Caco-2 (cell line): ENCODE measurements at places on chromosomes 11 and 22. TPM values are rescaled to one million over a fixed set of nuclear protein-coding genes. Genes with fewer than 3 reads are reported as not detected.

- H3K27me3 ChIP-seq: no peaks in the 10 kb centered on the region
- H3K4me3 ChIP-seq: no peak overlapping the region
- no peaks in the 10 kb centered on the region for H3K36me3 ChIP-seq
- peaks cover 13% of the 10 kb centered on the region for H3K4me1 ChIP-seq
Measured at GRCh38 chr11:116567721-116568242, 205.0 kb downstream of the BUD13 start.

DNA sequence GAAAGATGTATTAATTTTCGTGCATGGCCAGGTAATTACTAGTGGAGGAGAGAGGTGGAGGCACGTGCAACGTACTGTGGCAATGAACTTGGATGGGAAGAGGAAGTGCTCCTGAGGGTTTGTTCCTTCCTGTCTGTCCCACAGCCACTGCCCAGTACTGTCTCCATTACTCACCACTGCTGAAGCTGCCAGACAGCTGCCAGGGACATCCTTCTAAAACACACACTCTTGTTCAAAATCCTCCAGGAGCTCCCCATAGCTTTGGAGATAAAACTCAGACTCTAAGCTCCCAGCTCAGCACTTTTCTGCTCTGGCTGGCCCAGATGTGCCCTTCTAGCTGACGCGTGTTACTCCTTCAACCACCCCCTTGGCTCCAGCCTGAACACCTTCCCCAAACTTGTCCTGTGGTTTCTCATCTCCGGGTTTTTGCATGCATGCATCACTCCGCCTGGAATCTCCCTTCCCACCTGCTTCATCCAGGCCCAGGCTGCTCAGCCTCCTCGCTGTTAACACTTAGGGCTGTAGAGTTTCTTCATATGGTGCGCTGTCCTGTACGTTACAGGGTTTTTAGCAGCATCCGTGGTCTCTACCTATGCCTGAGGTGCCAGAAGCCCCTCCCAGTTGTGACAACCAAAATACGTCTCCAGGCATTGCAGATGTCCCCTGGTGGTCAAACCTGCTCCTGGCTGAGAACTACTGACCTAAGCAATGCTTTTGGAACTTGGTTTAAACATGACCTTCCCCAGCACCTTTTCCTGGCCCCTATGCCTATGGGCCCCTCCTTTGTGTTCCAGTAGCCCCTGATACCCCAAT is 69.5 kb downstream of the C11orf91 start:
- no peak overlapping the region for H3K4me3 ChIP-seq
- no peak for DNase-seq
- no peaks in the 10 kb centered on the region for H3K27me3 ChIP-seq
- H3K27ac ChIP-seq: no peak overlapping the region
- no peaks in the 10 kb centered on the region for H3K36me3 ChIP-seq

- no peaks in the 10 kb centered on the region for H3K27me3 ChIP-seq
- no peak for DNase-seq
- H3K4me3 ChIP-seq: no peak overlapping the region
Measured at GRCh38 chr22:38900677-38901076, 28.7 kb upstream of the CBX6 start.

DNA sequence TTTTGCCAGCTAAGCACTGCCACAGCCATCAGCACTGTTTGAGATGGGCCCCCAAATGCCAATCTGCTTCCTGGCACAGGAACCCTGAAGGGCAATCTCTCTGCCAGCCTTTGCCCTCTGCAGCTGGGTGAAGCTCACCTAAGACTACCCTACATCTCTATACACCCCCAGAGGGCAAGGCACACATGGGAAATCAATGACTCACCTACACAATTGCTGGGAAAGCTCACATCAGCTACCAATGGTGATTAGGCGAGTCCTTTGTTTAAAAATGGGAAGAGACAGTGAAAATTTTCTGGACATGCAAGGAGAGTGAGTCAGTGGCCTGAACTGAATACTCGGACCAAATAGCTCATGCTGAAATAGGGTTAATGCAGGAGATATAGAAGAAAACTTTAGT is 12.6 kb upstream of the PRDM11 start:
- H3K4me3 ChIP-seq: no peak overlapping the region
- no peaks in the 10 kb centered on the region for H3K36me3 ChIP-seq
- no peak overlapping the region for H3K27ac ChIP-seq
- DNase-seq: no peak

GRCh38 chr11:86101493-86101892 is 32.6 kb upstream of the PICALM start:
- H3K4me1 ChIP-seq: peaks cover 6% of the 10 kb centered on the region
- H3K27ac ChIP-seq: no peak overlapping the region
- no peaks in the 10 kb centered on the region for H3K27me3 ChIP-seq
- H3K4me3 ChIP-seq: no peak overlapping the region
- H3K36me3 ChIP-seq: no peaks in the 10 kb centered on the region
- no peak for DNase-seq

DNA sequence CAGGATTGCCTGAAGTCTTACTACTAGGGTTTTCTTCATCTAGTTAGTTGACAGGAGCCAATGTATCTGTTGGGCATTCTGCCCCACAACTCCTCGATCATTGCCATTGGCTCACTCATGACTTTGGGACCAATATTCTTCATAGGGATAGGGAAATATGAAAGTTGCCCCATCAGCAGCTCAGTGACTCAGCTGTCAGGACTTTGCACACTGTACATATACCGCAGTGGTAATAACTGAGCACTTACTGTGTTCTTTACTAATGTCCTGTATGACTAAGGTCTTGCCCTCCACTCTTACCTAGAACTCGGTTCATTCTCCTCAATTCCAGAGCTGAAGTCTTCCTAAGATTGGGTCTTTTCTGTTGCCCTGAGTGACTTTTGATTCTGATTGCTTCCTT is 46.8 kb upstream of the PGR start:
- no peaks in the 10 kb centered on the region for H3K4me1 ChIP-seq
- no peaks in the 10 kb centered on the region for H3K27me3 ChIP-seq
- H3K4me3 ChIP-seq: no peak overlapping the region
- H3K36me3 ChIP-seq: no peaks in the 10 kb centered on the region
- no peak overlapping the region for H3K27ac ChIP-seq

DNA sequence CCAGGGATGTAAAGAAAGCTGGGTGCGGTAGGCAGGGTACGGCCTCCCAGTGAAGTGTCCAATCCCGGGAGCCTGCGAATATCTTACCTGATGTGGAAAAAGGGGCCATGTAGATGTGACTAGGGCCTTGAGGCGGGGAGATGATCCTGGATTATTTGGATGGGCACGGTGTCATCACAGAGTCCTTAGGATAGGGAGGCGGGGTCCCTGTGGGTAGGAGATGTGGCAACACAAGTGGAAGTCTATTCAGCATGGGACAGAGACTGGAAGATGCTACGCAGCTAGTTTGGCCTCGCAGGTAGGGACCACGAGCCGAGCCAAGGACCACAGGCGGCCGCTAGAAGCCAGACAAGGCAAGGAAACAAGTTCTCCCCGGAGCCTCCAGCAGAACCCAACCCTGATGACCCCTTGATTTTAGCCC is 46.4 kb upstream of the SHANK2 start:
- peaks cover 17% of the 10 kb centered on the region for H3K4me1 ChIP-seq
- no peaks in the 10 kb centered on the region for H3K27me3 ChIP-seq
- peak; percentile 37 for DNase-seq

DNA sequence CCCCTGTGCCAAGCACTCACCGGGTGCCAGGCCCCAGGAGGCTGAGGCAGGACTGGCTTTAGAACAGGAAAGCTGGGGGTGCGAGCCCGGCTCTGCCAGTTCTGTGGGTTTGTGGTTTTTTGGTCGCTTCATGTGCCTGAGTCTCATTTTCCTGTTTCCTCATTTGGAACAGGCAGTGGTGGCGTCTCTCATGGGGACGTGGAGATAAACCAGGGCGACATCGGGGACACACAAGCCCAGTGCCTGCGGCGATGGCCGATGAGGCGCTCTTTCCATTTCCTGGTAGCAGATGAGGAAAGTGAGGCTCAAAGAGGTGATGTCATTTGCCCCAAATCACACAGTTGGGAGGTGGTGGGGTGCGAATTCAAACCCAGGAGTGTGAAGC is 20.8 kb upstream of the CHKA start:
- no peak overlapping the region for H3K27ac ChIP-seq
- H3K36me3 ChIP-seq: no peaks in the 10 kb centered on the region
- peaks cover 29% of the 10 kb centered on the region for H3K4me1 ChIP-seq
- no peak for DNase-seq
- H3K4me3 ChIP-seq: no peak overlapping the region
- no peaks in the 10 kb centered on the region for H3K27me3 ChIP-seq

DNA sequence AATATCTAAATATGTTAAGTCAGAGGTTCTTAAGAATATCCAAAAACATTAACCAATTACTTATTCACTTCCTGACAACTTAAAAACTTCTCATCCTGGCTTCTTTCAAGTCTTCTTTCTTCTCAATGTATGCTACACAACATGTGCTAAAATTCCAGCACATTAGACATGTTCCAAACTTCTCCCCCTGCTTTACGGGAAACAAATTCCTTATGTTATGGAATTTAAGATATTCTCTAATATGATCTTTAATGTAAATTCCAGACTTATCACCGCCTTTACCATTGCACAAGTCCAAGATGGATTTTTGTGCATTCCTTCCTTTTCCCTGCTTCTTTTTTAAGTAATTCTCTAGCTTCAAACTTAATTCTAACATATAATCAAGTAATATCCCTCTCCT is 964.5 kb upstream of the CHORDC1 start:
- no peaks in the 10 kb centered on the region for H3K27me3 ChIP-seq
- no peaks in the 10 kb centered on the region for H3K36me3 ChIP-seq
- H3K4me3 ChIP-seq: no peak overlapping the region
- DNase-seq: no peak
- 0 out of 2 replicates have a peak, but pooled peaks cover 5% of the 10 kb centered on the region for H3K4me1 ChIP-seq
- H3K27ac ChIP-seq: no peak overlapping the region

- peaks cover 31% of the 10 kb centered on the region for H3K4me1 ChIP-seq
- H3K27ac ChIP-seq: no peak within 1 kb of the TSS
- no peaks in the 10 kb centered on the region for H3K27me3 ChIP-seq
- DNase-seq: no peak
Measured at GRCh38 chr11:66316849-66317251, at the start of gene CD248. Gene CD248, minus strand, starts transcription at chr11:66317044. Its CDS starts 17 bp downstream, at chr11:66317027.

DNA sequence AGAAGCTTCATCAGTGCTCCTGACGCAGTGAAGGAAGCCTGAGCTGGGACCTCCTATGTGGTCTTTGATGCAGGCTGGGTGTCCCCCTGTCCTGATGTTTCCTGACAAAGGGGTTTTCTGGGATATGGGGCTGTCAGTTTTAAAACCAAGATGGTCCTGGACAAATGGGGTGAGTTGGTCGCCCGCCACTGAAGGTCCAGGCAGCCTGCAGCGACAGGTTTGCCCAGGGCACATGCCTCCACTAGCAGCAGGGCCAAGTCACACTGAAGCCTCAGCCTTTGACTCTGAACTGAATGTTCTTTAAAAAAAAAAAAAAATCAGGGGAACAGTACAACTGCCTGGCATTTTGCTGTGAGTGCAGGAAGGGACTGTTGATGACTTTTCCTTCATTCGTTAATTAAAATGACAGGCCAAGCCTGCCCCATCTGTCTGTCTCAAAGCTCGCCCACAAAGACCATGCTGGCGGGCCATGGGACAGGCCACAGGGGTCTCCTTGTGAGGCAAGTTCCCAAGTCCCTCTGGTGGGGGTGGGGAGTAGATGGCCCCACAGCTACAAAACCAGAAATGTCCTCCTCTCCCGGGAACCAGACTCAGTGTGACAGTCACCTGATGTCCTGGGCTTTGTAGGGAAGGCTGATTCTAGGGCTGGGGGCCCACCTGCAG is 274.8 kb downstream of the CTTN start:
- H3K36me3 ChIP-seq: no peaks in the 10 kb centered on the region
- H3K4me3 ChIP-seq: no peak overlapping the region
- no peaks in the 10 kb centered on the region for H3K27me3 ChIP-seq
- H3K27ac ChIP-seq: no peak overlapping the region
- no peak for DNase-seq

DNA sequence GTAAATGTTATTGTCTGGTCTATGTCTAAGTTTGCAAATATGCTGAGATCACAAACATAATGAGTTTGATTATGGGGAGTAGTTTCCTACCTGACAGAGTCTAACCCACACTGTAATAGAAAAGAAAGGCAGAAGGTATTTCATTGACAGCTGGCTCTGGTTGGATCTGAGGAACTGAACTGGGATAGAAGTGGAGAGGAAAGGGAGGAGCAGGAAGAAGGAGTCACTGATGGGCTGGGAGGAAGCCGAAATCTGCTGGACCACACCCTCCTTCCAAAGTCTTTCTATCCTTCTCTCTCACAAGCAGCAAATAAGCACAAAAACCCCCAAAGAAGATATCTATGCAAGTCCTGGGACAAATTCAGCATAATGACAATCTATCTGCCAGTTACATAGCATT is 11.7 kb downstream of the BLID start:
- no peaks in the 10 kb centered on the region for H3K4me1 ChIP-seq
- peaks cover 2% of the 10 kb centered on the region for H3K27me3 ChIP-seq
- no peak for DNase-seq
- H3K36me3 ChIP-seq: no peaks in the 10 kb centered on the region
- H3K27ac ChIP-seq: no peak overlapping the region
- H3K4me3 ChIP-seq: no peak overlapping the region

The PNPLA5 gene
- total RNA-seq: not detected in 2 replicates

The CSF2RB gene
- total RNA-seq: not detected in 2 replicates

The BACE1 gene
- total RNA-seq: 11.0 and 11.2 TPM in 2 replicates

The OR52I2 gene
- not detected in 2 replicates for total RNA-seq

The FAT3 gene
- total RNA-seq: 0.02 TPM in 1 of 2 replicates, not detected in the other

The SORL1 gene
- total RNA-seq: 26.3 and 34.0 TPM in 2 replicates

The KCTD17 gene
- 17.2 and 19.8 TPM in 2 replicates for total RNA-seq

The INS gene
- total RNA-seq: not detected in 2 replicates
